Stimulated activated CD8-positive, alpha-beta memory T cell treated with anti-CD3 and anti-CD28 coated beads, Interleukin-2, amount 100 ng/mL, for 48 hours (primary cell): ENCODE measurements at places on chromosomes 3 and 15.
A peak's percentile ranks its signal among the peaks of the same experiment; 100 is the strongest.

- no peak for DNase-seq
These were observed 23.4 kb downstream of the BOC start for GRCh38 chr3:113234688-113235260.

GRCh38 chr15:84112025-84112424 is 123.5 kb upstream of the GOLGA6L4 start:
- no peak for DNase-seq

DNA sequence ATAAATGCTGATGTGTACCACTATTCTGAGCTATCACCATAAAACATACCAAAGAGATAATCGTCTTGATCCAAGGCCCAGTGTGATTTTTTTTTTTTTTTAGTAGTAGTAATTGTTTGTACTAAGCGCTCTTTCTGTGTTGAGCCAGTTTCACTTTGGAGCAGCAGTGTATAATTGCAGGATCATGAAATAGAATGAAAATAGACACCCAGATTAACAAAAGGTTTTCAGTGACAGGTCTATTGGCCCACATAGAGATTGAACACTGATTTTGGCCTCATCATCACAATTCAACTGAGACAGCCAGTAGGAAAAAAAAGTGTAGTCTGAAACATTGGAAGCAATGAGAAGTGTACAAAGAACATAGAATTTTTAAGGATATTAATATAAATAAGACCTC is 749.8 kb downstream of the NAALADL2 start:
- DNase-seq = no peak

DNA sequence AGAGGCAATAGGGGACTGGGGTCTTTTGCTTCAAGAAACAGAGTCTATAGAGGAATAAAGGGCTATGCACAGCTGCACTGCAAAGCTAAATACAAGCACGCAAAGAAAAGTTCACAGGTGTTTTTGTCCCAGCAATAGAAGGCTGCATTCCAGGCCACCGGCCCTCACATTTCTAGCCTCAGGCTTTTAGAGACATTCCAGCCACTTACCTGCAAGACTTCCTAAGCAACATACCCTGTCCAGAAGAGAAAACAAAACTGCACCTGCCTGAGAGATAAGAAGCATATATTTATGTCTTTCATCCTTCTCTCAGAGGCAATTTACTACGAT is 220.5 kb downstream of the OPA1 start:
- DNase-seq = no peak

DNA sequence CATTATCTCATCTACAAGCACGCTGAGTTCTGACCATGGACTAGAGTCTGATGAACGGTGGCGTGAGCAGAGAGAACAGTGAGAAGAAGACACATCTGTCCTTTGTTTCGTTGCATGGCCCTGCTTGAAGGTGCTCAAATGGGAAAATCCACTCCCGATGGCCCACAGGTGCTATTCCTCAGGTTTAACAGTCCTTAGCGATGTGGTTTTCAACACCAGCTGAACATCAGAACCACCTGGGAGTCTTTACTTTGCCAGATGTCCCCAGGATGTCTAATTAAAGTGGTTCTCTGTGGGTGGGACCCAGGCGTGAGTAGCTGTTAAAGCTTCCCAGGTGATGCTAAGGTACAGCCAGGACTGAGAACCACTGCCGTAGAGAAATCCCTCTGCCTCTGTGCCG is 13.0 kb downstream of the ADAMTS17 start:
- no peak for DNase-seq

- DNase-seq = no peak
These were observed 42.9 kb downstream of the IGSF11 start for GRCh38 chr3:118991775-118992174.

- DNase-seq = no peak
These were observed 39.5 kb upstream of the GRM7 start for GRCh38 chr3:6821411-6821810.

DNA sequence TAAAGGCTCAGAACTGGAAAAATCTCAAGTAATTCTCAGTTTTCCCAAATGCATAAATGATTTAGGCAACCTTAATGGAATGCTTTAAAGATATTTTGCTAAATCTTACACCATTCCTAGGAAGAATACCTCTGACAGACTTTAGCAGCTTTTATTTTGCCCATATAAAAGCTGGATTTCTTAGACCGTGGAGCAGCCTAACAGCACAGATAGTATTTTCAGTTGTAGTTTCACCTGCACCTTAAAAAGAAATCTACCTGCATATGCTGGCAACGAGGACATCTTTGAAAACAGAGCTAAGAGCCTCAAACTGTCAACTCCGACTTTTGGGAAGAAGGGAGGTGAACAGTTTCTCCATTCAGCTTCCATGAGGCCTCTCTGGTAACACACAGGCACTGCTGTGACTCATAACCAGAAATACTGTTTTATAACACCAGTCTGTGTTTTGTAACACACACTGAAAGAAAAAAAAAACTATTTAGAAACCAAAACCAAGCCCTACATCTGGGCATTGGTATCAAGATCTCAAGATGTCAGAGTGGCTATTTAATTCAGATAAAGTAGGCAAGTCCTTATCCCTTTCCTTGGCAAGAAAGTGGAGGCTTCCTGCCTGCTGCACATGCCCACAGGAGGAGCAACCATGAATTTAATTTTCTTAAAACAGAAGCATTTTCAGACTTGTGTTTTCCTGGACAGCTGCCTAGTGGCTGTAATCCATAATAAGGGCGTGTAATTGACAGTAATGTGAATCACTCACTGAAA is 181.5 kb upstream of the ICE2 start:
- DNase-seq = no peak

- no peak for DNase-seq
These were observed 40.3 kb downstream of the COPS2 start for GRCh38 chr15:49115062-49115461.

- no peak for DNase-seq
These were observed 364.9 kb upstream of the DPPA4 start for GRCh38 chr3:109702252-109702651.

DNA sequence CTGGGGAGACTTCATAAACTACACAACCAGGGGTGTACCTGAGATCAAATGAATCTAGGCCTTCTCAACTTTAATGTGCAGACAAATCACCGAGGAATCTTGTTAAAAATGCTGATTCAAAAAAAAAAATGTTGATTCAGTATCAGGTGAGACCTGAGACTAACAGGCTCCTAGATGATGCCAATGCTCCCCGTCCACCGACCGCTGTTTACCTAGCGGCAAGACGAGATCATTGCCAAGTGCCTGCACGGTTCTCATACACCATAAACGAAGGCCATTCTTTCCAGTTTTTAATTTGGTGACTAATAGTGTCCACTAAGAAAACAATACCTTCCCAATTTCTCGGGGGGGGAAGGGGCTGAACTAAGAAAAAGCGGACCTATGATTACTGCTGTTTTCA is 2.5 kb upstream of the FSIP1 start:
- no peak for DNase-seq

GRCh38 chr3:127171721-127172120 is 21.2 kb upstream of the PRR23E start:
- DNase-seq = no peak

DNA sequence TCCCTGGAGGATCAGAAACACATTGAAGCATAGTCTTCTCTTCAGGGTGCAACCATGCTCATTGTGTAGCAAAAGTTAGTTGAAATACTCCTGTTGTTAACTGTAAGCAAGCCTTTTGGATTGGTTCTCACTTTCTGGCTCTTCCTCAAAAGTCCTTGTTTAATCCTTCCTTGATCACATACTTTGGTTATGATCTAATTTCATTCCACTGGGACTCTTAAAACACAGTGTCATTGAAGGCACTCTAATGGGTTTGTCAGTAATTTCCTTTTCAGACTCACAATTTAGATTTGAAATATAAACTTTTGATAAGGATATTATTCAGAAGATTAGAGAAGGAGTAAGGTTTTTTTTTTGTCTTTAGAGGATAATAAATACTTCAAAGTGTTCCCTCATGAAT is 451.7 kb upstream of the SGO1 start:
- no peak for DNase-seq

DNA sequence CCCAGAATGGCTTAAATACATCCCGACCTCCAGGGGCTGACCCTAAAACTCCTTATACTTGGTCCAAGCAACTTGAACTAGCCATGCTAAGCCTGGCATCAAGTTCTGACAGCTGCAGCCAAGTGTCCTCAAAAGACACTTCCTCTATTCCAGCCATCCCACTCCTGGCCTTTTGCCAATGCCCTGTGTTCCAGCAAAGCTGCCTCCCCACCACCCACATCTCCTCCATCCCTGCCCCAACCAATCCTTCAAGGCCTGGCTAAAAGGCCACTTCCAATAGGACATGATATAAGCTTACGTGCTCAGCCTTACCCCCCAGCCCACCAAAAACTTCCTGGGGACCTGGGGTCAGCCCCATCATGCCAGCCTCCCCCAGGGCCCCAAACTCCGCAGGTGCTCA is 40.9 kb downstream of the SEMA3G start:
- DNase-seq = no peak

DNA sequence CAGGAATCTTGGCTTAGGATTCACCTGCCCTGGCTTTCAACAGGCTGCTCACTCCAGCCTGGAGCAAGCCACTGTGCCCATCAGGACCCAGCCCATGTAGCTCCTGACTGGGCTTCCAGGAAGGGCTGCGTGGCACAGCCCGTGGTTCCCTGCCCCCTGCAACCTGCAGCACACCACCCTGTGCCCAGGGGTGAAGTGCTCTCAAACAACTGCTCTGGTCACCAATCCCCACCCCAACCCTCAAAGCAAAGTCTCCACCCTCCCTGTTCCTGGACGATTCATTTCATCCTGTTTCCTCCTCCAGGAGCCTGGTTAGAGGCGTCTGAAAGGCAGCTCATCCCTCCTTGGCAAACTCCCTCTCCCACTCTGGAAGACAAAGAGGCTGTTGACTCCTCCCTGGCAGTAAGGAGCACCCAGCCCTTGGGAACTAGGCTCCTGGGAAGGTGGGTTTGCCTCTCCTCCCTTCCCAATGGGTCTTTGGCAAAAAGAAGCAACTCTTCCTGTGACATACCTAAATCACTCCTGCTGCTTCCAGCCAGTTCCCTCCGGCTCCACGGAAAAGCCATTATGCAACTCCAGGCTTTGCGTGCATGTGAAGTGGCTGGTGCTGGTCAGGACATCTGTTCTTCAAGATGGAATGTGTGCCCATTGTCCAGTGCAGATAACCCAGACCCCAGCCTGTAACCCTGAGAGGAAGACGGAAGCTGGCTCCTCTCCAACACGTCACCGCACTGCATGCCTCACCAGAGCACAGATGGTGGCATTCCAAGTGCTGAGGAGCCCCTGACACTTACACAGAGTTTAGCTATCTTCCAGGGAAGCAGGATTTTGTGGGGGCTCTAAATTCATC is 29.1 kb upstream of the VIPR1 start:
- no peak for DNase-seq

DNA sequence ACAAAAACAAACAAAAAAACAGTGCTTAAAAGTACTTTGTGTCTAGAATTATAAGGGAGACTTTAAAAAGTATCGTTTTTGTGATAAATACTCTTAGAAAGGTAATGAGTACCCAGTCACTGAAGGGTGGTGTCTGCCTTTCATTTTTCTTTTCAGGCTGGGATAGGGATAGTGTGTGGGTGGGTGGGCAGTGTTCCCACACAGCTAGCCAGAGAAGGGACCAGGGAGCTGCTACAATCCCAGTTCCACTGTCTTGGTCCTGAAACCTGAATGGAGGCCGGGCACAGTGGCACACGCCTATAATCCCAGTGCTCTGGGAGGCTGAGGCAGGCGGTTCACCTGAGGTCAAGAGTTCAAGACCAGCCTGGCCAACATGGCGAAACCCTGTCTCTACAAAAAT is 2.1 kb downstream of the GK5 start:
- no peak for DNase-seq

GRCh38 chr3:42264399-42265058 is 1.5 kb downstream of the CCK start:
- no peak for DNase-seq

GRCh38 chr3:99943931-99944761 is 126.5 kb downstream of the CMSS1 start:
- DNase-seq = no peak

GRCh38 chr3:72657666-72658065 is 190.6 kb downstream of the SHQ1 start:
- peak; percentile 8 for DNase-seq

GRCh38 chr3:16474920-16475319 is 38.6 kb downstream of the RFTN1 start:
- DNase-seq = no peak

DNA sequence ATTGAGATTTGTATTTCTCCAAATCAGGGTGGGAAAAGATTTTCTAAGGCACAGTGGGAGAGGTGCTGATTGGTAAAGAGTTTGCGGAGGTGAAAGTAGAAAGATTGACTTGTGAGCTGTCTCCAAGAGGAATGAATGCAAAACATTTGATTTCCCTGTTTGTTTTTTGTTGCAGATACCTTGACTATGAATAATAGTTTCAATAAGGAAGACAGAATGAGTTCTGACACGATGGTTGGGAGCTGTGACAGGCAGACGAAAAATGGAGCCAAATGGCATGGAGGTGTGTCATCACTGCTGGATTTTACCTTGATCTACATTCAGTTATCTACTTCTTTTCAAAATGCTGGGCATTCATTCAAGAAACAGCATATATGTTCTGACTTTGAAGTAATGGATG is 145.1 kb downstream of the NFKBIZ start:
- no peak for DNase-seq

DNA sequence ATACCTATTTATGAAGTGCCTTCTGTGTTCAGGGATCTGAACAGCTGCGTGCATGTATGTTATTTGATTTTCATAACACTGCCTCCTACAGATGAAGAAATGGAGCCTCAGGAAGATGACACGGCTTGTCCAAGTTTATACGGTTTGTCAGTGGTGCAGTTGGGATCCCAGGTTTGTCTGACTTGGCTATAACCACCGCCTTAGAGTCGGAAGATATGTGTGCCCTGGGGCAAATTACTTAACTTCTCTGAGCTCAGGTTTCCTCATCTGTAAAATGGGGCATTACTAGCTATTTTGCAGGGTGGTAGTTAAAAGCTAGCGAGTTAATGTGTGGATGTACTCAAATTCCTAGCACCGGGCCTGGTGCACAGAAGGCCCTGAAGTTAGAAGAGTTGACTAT is 54.1 kb upstream of the ANP32A start:
- DNase-seq = no peak

- DNase-seq = no peak
These were observed 18.8 kb downstream of the ATG7 start for GRCh38 chr3:11290743-11291680.

DNA sequence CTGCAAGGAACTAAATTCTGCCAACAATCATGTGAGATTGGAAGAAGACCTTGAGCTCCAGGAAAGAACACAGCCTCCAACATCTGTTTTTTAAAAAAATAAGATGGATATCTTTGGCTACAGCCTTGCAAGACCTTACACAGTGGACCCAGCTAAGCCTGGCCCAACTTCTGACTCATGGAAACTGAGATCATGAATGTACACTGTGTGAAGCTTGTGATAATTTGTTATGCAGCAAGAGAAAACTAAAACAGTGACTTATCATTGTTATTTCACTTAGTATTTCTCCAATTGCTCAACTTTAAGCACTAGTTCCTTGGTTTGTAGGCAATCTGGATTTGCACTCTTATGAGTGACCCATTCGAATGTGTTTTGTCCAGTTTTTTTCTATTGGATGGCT is 29.3 kb downstream of the SHQ1 start:
- DNase-seq = no peak

- no peak for DNase-seq
These were observed 143.7 kb upstream of the LRIG1 start for GRCh38 chr3:66644549-66644948.
